GM23338 (cell line): ENCODE measurements at places on chromosomes 6 and 20.

DNA sequence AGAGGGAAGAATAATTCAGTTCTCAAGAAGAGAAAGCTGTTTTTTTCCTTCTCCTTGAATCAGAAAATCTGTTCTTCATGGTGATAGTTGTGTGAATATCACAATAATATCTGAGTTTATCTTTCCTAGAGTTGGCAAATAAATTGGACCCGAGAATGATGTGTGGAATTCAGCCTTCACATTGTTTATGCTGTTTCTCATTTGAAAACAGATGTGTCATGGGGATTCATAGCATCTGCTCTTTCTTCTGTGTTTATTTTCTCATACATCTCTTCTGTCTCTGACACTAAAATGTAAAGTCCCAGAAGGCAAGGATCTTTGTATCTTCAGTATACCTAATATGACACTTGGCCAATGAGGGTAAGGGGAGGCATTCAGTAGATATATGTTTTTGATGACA, 103.6 kb upstream of the SGK1 start:
- DNase-seq, result no peak

DNA sequence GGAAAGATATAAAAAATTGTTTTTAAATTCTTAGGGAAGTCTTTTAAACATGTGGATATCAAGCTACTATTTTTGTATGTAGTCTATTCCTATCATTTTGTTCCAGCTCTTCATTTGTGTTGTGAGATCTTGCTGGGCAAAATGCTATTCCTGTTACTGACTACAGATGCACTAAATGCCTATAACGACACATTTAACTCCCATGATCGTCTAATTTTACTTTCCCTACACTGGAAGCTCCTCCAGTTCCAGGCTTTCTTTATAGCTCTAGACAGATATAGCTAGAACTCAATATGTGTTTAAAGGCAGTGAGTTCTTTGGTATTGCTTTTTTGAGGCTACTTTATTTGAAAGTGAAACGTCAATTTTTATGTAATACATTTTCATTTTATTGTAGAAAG, 971.5 kb upstream of the CITED2 start:
- DNase-seq, result no peak

DNA sequence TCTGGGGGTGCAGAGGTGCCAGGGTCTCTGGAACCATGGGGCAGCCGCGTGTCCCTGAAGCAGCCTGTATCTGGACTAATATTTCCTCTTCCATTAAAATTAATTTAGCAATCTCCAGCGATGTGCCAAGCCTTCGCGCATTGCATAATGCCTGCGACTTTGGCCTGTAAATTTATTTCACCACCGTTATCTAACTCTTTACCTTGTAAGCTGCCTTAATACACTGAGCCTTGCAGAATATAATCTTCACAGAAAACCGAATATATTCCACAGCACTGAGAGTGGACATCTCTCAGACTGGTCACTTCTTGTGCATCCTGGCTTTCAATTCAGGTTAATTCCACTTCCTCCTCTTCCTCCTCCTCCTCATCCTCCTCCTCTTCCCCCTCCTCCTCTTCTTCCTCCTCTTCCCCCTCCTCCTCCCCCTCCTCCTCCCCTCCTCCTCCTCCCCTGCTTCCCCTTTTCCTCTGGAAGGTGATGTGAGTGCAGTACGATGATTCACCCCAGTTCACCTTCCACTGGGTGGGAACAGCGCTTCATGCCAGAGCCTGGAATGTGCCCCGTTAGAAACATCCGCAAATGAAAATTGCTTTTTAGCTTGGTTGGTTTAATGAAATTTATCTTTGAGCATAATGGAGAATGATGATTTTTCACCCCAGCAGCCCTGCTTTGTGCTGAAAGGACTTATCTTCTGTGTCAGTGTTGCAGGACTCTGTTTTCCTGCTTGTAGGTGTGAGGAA, 101.4 kb downstream of the CDH4 start:
- DNase-seq, result no peak

DNA sequence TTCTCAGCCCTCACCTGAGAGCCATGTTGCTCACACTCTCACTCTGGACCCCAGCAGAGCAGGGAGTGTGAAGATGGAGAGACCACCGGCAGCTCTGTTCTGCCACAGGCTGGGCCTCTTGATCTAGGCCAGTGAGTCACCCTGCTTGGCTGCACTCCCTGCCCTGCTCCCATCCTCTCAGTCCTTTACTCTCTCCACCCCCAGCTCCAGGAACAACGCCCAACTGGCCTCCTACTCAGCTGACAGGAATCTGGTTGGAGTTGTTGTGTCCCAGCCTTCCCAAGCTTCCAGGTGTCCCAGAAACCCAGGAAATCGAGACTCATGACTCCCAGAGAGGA, at the start of gene PSORS1C1:
Gene PSORS1C1, plus strand, starts transcription at position 260 of the 338 bp plus-strand sequence. CDS start 14,833 bp downstream, outside the sequence.
- DNase-seq, result peak; percentile 24

GRCh38 chr6:53322188-53323029, 26.3 kb downstream of the ELOVL5 start:
- DNase-seq, result no peak

DNA sequence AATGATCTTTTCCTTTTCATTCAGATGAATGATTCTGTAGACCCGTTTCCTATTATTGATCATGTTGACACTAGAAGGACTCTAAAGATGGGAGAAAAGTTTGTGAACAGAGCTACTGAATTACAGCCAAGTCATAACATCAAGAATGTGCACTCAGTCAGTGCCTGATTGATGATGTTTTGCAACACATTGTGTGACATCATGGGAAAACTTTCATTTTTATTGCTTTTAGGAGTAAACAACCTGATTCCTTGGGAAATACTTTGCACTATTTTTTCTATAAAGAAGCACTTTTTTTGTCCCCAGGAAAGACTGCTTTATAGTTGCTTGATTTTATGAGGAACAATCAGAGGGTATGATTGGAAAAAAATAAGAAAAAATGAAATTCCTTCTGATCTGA, 383.8 kb upstream of the JAG1 start:
- DNase-seq, result no peak

GRCh38 chr20:33370291-33370690, 31.0 kb downstream of the CDK5RAP1 start:
- no peak for DNase-seq

- no peak for DNase-seq
Measured at GRCh38 chr6:45554591-45554990, 176.9 kb upstream of the SUPT3H start.
